ENCODE measurements at places on chromosomes 4 and X.
A peak's percentile ranks its signal among the peaks of the same experiment; 100 is the strongest.

DNA sequence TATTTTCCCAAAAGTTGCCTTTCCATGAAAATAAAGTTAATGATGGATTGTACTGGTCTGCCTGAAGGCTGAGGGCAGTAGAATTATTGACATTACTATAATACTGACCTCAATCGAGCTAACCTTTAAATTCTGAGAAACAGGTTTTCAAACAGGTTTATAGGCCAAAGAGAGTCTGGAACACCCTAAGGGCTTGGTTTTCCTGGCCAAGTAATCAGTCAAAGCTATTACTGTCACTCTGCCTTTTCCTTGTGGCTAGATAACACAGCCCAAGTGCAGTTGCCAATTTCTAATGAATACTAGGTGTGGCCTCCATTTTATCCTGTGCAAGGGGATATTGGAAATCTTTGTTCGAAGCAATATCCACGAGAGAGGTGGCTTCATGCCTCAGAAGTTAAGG, 75.2 kb downstream of the INTS12 start:
- DNase-seq = no peak

DNA sequence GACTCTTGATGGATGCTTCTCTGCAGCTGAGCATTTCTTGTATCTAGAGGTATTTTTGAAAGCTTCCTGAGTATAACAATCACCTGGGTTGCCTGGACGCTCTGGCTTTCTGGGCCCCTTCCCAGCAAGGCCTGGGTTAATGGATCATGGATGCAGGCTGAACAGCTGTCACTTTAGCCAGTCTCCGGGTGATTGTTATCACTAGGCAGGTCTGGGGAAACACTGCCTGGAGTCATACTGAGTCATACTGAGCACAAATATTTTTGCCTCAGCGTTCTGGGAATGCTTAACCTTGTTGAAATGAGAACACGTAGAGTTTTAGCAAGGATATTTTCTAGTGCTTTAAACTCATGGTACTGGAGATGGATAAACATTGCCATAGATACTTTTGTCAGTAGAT, 102.6 kb downstream of the PHEX start:
- no peak for DNase-seq

DNA sequence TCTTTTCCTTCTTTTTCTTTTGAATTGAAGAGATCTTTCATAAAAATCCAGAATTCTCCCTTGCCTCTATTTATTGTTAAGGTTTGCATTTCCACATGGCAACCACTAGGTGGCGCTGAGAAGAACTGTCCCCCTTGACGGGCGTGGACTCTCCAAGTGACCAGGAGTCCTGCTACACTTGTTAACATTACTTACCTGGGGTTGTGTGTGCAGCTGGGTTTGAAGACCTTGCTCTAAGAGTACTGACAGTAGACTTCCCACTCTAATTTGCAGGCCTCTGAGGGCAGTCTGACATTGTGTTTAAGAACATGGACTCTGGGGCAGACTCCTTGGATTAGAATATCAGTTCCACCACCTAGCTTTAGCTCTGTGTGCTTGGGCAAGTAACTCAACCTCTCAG, 52.8 kb downstream of the GPRIN3 start:
- peak; percentile 15 for DNase-seq

GRCh38 chr4:104942990-104943743, 203.5 kb upstream of the TET2 start:
- no peak for DNase-seq

DNA sequence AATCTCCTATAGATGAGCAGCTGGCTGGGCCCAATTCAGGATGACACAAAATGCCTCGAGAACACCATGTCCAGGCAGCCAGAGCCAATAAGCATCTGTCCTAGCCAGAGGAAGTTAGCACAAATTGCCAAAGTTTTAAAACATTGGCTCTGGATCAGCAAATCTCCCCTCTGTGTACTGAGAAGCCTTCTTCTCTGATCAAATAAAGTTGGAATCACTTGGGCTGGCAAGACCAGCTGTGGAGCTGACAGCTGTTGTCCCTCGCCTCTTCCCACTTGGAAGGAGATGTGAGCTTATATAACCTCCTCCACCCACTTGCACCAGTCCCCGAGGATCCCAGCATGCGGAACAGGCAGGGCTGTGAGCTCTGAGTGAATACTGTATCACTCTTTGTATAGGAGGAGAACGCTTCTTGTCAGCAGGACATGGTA, 183.9 kb downstream of the OPHN1 start:
- DNase-seq = no peak

GRCh38 chrX:39248330-39248729, 447.1 kb downstream of the MID1IP1 start:
- no peak for DNase-seq

DNA sequence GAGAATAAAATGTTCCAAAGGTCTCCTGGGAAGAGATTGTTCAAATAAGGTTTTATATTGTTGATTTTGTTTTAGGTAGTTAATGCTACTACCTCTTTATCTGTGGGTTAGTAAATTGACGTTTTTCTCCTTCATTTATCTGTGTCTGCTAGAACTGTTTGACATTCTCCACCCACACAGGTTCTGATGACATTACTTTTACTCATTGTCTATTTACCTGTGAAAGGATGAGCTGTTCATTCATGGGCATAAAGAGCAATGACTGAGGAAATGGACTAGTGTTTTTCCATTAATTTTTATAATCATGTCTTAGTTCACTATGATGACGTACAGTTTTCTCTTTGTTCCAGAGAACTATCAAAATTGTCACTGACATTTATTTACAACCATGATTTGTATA, 75.6 kb downstream of the CPE start:
- no peak for DNase-seq

DNA sequence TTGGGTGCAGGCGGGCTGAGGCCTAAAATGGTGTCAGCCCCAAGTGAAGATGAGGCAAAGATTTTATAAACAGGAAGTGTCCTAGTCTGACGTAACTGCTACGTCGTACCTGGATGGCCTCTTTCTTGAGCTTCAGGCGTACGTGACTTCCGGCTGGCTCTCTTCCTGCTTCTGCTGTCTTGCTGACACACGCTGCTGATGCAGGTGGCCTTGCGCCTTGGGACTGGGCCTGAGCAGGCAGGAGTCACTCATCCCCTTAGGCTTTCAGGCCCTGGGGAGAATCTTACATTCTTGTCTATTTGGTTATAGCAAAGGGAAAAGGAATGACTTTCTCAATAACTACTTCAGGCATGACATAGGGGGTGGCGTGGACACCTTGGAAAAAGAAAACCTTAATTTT, 20.1 kb upstream of the ABRAXAS1 start:
- DNase-seq = no peak

GRCh38 chr4:88737307-88737941, 39.8 kb upstream of the NAP1L5 start:
- no peak for DNase-seq

GRCh38 chrX:107669261-107669660, 41.0 kb downstream of the PRPS1 start:
- DNase-seq = no peak

DNA sequence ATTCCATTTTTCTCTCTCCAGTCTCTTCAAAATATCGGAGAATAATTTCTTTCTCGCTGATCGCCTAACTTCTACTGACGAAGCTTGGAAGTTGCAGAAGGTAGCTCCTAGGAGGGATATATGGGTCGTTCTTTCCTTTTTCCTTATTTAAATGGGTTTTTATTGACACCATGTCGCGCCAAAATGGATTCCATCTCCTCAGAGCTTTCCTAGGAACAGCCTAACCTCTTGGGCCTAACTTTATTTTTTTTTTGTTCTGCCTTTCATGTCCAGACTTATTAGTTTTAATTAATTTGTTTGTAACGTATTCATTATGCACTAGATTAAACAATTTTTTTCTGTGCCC, 359.4 kb upstream of the ZCCHC13 start:
- no peak for DNase-seq

Measured in stimulated activated CD4-positive, alpha-beta T cell treated with anti-CD3 and anti-CD28 coated beads, Interleukin-1b, Interleukin-23, amount 100 ng/mL, for 4 hours (primary cell).